A549 treated with RU486 at 1 μM for 4 hours (cell line): ENCODE measurements at places on chromosomes 2 and 18. TPM values are rescaled to one million over a fixed set of nuclear protein-coding genes. Genes with fewer than 3 reads are reported as not detected.

TEX51 gene
- not detected in 5 replicates for total RNA-seq

RUFY4 gene
- total RNA-seq, result not detected in 5 replicates

DES gene
- 0.05 to 0.24 TPM (median 0.13 TPM) in 3 of 5 replicates, not detected in the others for total RNA-seq

STARD6 gene
- total RNA-seq, result not detected in 5 replicates

CYP1B1 gene
- total RNA-seq, result 6.3 to 9.8 TPM (median 8.5 TPM) in 5 replicates

ARL6IP6 gene
- 14.3 to 28.6 TPM (median 22.8 TPM) in 5 replicates for total RNA-seq

DSG4 gene
- not detected in 5 replicates for total RNA-seq

DYNAP gene
- not detected in 5 replicates for total RNA-seq

CLEC4F gene
- not detected in 5 replicates for total RNA-seq

COMMD1 gene
- total RNA-seq, result 38.7 to 58.8 TPM (median 42.8 TPM) in 5 replicates

POTEF gene
- 0.03 TPM in 1 of 5 replicates, not detected in the others for total RNA-seq

NYAP2 gene
- total RNA-seq, result not detected in 5 replicates

DPYSL5 gene
- 3.2 to 8.0 TPM (median 4.0 TPM) in 5 replicates for total RNA-seq

RAMP1 gene
- total RNA-seq, result not detected in 5 replicates

IL36B gene
- not detected in 5 replicates for total RNA-seq

INPP5D gene
- 0.43 to 1.4 TPM (median 0.51 TPM) in 5 replicates for total RNA-seq

FABP1 gene
- total RNA-seq, result 0.74 TPM in 1 of 5 replicates, not detected in the others

HOXD3 gene
- 0.14 to 0.33 TPM (median 0.21 TPM) in 4 of 5 replicates, not detected in the other for total RNA-seq

RNF125 gene
- total RNA-seq, result 0.23 to 0.59 TPM (median 0.26 TPM) in 5 replicates

ANKRD30BL gene
- not detected in 5 replicates for total RNA-seq

TSGA10 gene
- total RNA-seq, result 3.5 to 9.8 TPM (median 3.9 TPM) in 5 replicates

MAL gene
- total RNA-seq, result not detected in 5 replicates

TTN gene
- under 0.01 TPM in 5 replicates for total RNA-seq

PARD3B gene
- 0.70 to 1.6 TPM (median 0.93 TPM) in 5 replicates for total RNA-seq

DNAJC5G gene
- total RNA-seq, result not detected in 5 replicates

ZNF519 gene
- total RNA-seq, result 1.3 to 2.0 TPM (median 1.8 TPM) in 5 replicates

FTCDNL1 gene
- 1.8 to 2.8 TPM (median 2.5 TPM) in 5 replicates for total RNA-seq

IMPA2 gene
- 47.3 to 69.1 TPM (median 62.8 TPM) in 5 replicates for total RNA-seq

RAPH1 gene
- total RNA-seq, result 5.6 to 6.8 TPM (median 6.4 TPM) in 5 replicates

CNTNAP5 gene
- not detected in 5 replicates for total RNA-seq

LTBP1 gene
- 15.7 to 28.3 TPM (median 26.4 TPM) in 5 replicates for total RNA-seq

LONRF2 gene
- total RNA-seq, result 2.8 to 4.1 TPM (median 3.3 TPM) in 5 replicates

CABLES1 gene
- total RNA-seq, result 12.2 to 14.0 TPM (median 13.3 TPM) in 5 replicates

POU3F3 gene
- 0.02 to 0.06 TPM in 2 of 5 replicates, not detected in the others for total RNA-seq

MPP4 gene
- 0.23 TPM in 1 of 5 replicates, not detected in the others for total RNA-seq

MAP3K19 gene
- not detected in 5 replicates for total RNA-seq

IL1RN gene
- 0.14 to 0.42 TPM (median 0.25 TPM) in 4 of 5 replicates, not detected in the other for total RNA-seq

GPR39 gene
- 9.9 to 10.4 TPM (median 10.4 TPM) in 5 replicates for total RNA-seq

MDH1 gene
- 208 to 265 TPM (median 245 TPM) in 5 replicates for total RNA-seq

GPAT2 gene
- total RNA-seq, result not detected in 5 replicates

CPO gene
- total RNA-seq, result not detected in 5 replicates

SSB gene
- total RNA-seq, result 101 to 195 TPM (median 154 TPM) in 5 replicates

POTEC gene
- not detected in 5 replicates for total RNA-seq

IL1A gene
- 0.10 to 0.23 TPM (median 0.12 TPM) in 5 replicates for total RNA-seq

TMEM37 gene
- 1.5 to 2.7 TPM (median 2.2 TPM) in 5 replicates for total RNA-seq

DSC2 gene
- total RNA-seq, result 0.93 to 1.8 TPM (median 1.3 TPM) in 5 replicates

EGR4 gene
- total RNA-seq, result 0.17 to 0.37 TPM (median 0.27 TPM) in 5 replicates

SLC23A3 gene
- total RNA-seq, result 0.19 to 0.90 TPM (median 0.53 TPM) in 5 replicates

AMER3 gene
- not detected in 5 replicates for total RNA-seq

UGT1A10 gene
- total RNA-seq, result 0.15 to 0.17 TPM in 2 of 5 replicates, not detected in the others

C2orf74 gene
- 15.3 to 20.4 TPM (median 17.4 TPM) in 5 replicates for total RNA-seq

RNU2-63P gene
- not detected in 5 replicates for total RNA-seq

VWA3B gene
- 0.51 to 0.77 TPM (median 0.62 TPM) in 3 of 5 replicates, not detected in the others for total RNA-seq

TEKT4 gene
- total RNA-seq, result not detected in 5 replicates

CD226 gene
- 0.08 to 0.10 TPM (median 0.09 TPM) in 3 of 5 replicates, not detected in the others for total RNA-seq

OTOS gene
- total RNA-seq, result not detected in 5 replicates

RGPD4 gene
- 0.05 to 0.10 TPM (median 0.06 TPM) in 4 of 5 replicates, not detected in the other for total RNA-seq

SCTR gene
- total RNA-seq, result not detected in 5 replicates
